ENCODE measurements at places on chromosomes 5 and 9.

- DNase-seq: no peak
Measured at GRCh38 chr9:110891760-110892159, 146.5 kb downstream of the LPAR1 start.

DNA sequence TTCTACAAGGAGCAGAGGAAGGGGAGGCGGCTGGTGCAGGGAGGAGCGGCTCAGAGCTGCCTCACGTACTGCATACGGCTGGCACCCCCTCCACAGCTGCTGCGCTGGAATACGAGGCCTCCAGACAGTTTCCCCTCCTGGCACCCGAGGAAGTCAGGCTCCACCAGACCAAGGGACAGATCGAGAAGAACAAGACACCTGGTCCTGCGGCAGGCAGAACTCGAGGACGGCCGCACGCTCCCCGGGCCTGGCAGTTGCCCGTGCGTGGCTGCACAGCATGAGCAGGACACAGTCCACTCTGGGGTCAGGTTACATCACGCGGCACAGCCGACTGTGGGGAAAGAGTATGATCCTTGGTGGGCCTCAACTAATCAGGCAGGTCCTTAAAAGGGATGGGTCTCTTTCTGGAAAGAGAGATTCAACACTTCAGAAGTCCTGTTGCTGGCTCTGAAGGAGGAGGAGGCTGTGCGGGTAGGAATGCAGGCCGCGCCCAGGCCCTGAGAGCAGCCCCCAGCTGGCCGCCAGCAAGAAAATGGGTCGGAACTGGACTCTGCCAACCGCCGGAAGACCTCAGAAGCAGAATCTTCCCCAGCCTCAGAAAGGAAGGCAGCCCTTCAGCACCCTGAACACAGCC lies 11.6 kb downstream of the UBAC1 start:
- DNase-seq: no peak

DNA sequence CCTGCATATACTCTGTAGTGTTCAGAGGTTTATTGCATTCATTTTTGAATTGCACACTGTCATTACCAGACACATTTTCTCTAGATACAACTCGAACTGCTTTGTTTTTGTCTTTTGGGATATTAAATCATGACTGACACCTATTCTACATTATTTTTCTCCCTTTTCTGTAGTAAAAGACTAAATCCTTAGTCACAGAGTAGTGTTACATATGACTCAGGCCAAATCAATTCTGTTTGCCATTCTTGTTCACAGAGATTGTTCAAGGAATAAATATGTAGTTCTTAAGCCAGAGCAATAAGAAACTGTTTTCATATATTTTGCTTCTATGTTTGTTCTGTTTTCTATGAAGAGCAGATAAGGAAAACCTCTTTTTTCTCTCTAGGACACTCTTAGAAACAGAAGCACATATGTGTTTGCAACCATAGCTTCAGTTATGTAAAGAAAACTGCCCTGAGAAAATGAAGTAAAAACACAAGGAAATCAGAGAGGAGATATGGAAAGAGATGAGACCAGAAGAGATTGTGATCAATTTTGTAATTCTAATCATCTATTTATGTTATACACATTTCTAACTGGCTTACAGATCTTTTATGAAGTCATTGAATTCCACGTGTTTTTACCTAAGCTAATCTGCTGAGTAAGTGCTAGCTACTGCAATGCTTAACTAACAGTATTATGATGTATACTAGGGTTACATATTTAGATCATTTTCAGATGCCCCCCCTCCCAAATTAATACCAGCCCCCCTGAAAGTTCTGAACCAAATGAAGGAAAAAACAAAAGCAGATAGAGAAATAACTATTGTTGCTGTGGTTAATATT lies 1995.6 kb upstream of the CDH6 start:
- DNase-seq: no peak

DNA sequence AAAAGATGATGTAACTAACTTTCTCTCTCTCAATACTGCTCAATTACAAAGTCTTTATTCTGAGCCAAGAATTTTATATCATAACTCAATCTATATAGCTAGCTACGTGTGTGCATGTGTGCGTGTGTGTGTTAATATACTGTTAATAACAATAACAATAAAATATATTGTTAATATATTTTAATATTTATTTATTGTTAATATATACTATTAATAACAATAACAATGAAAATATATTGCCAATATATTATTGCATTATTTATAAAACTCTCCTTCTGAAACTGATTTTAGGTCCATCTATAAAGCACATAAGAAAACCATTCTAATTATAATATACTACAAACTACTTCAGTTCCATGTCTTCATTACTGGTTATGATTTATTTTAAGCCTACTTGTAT lies 60.6 kb downstream of the RASEF start:
- DNase-seq: no peak

- no peak for DNase-seq
Measured at GRCh38 chr9:120750421-120750820, 36.2 kb upstream of the MEGF9 start.

DNA sequence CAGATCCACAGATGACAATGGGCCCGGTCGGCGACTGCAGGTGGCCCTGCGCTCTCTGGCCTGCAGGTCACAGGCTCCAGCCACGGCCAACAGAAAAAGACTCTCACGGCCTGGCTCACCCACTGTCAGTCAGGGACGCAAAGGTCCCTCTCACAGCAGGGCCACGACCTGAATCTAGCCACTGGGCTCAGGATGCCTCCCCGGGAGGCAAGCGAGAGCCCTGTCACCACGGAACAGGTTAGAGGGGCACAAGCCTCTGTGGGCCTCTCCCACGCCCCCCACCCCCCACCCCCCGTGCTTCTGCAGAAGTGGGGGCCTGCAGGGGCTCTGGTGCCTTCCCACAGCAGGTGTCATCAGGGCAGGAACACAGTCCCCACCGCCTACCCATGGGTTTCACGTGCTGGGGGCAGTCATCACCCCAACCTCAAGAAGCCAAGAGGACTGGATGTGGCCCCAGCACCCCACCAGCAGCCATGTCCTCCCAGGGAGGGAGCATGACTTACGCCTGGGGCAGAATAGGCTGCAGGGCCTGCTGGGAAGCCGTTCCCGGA lies 17.3 kb upstream of the EGFL7 start:
- DNase-seq: no peak

- DNase-seq: peak; percentile 45
Measured at GRCh38 chr9:35845824-35846771, 17.1 kb downstream of the TMEM8B start.

- no peak for DNase-seq
Measured at GRCh38 chr5:40172721-40173120, 507.0 kb upstream of the PTGER4 start.

GRCh38 chr9:121484651-121485446 lies 14.8 kb downstream of the GGTA1 start:
- DNase-seq: no peak

DNA sequence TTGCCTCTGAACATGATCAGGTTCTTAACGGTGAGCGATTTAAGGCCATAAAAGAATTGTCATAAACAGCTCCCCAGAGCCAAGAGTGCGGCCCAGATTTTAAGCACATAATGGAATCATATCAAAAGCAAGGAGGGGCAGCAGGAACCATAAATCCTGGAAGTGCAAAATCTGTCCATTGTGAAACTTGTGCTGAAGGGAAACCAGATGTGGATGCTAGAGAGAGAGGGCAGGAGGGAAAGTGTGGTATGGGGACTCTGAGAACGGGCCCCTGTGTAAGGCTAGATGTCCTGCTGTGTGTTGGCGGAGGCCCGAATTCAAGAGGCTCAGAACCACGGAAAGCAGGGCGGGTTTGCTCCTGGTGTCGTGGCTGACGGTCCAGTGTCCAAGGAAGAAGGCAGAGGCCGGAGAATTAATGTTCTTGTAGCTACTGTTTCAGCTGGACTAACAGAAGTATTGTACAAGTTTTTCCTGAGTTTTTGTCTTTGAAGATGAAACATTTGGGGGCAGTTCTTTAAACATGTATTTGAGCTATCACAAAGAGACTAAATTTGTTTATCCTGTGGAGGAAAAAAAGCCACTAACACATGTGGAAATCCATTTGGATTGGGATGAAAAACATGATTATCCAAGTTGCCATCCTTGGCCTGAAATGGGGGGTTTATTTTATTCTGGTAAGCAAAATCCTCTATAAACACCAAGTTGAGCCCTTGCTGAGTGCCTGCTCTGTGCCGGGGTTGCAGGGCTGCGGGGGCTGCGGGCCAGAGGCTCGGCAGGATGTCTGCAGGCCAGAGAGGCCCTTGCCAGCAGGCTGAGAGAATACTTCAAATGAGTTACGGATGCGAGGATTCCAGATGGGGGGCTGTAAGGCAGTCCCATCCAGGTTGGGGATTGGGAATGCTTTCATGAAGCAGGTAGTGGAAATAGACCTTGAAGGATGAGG lies 9.2 kb upstream of the CXCL14 start:
- DNase-seq: no peak

- DNase-seq: no peak
Measured at GRCh38 chr5:556909-557441, 32.7 kb upstream of the SLC9A3 start.

GRCh38 chr5:33409435-33410170 lies 31.2 kb upstream of the TARS1 start:
- no peak for DNase-seq

- DNase-seq: no peak
Measured at GRCh38 chr9:114836769-114837168, 30.9 kb upstream of the TNFSF15 start.

DNA sequence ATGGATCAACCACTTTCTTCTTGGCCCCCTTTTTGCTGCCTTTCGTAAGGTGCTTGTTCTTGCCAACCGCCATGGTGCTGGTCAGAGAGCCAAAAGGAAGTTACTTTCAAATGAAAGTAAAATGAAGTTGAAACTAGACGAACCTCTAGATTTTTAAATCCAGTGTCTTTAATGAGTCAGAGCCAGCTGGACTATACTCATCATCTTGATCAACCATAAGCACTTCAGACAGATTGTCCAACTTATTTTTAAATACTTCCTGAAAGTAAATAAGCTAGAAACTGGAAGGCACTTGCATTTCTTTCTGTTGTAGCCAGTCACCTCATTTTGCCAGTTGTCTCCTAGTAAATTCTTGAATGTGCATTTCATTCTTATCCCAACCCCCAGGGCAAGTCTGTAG lies 48.9 kb downstream of the JMY start:
- DNase-seq: no peak

- DNase-seq: no peak
Measured at GRCh38 chr5:80406980-80407734, 707 bp upstream of the ZFYVE16 start.

DNA sequence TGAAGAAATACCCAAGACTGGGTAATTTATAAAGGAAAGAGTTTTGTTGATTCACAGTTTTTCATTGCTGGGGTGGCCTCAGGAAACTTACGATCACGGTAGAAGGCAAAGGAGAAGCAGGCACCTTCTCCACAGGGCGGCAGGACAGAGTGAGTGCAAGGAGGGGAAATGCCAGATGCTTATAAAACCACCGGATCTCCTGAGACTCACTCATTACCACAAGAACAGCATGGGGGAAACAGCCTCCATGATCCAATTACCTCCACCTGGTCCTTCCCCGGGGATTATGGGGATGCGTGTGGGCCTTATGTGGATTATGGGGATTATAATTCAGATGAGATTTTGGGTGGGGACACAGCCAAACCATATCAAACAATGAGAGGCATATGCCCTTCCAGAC lies 18.5 kb upstream of the RORB start:
- DNase-seq: no peak

DNA sequence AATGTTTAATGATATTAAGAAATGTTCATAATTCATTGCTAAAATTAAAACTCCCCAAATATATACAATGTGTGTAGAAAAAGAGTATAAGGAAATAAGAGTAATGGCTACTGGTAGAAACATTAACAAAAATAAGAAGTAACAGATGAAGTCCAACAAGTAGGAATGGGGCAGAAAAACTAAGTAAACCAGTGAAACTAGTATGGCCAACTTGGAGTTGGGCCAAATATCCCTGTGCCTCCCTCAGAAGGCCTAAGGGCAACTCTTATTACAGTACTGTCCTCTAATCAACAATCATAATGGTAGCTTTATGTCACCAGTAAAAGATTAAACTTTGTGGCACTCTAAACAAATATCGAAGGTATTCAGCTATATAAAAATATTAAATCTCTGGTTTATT lies 93.5 kb downstream of the SSBP2 start:
- no peak for DNase-seq

GRCh38 chr9:27880635-27881034 lies 307.4 kb upstream of the C9orf72 start:
- DNase-seq: no peak

- DNase-seq: no peak
Measured at GRCh38 chr9:129209580-129209979, 31.5 kb upstream of the IER5L start.

DNA sequence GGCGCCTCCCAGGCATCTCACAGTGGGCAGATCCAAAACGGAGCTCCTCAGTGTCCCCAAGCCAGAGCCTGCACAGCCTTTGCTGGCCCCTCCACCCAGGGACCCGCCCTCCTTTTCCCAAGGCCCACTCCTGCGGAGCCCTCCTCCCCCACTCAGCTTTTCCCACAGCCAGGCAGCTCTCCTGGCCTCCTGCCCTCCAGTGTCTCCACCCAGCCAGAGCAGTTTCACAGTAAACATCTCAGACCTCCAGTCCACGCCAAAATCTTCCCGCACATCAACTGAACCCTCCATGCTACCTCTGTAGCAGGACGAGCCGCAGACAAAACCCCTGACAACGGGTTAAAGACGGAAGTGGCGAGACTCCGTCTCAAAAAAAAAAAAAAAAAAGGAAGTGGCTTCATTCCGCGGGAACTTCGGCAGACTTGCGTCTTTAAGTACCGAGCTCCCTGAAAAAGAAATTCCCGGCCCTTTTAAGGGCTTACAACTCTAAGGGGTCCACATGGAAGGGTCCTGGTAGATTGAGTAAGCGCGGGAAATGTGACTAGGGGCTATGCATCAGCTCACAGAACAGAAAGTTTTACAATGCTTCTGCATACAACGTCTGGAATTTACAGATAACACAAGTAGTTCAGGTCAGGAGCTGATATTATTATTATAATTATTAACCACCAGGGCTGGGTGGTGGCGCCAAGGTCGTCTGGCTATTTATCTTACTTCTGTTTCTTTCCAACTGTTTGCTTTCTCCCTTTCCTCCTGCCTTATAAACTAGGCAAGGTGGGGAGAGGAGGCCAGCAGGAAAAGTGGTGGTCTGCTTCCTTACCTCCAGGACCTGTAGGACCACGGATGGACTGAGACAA lies 11.4 kb upstream of the GRIN1 start:
- DNase-seq: no peak

- no peak for DNase-seq
Measured at GRCh38 chr9:107491081-107492053, 1.8 kb upstream of the KLF4 start.

- no peak for DNase-seq
Measured at GRCh38 chr5:132491368-132492364, 1.1 kb upstream of the IRF1 start.

All from head of caudate nucleus (tissue), 42 donors.